ENCODE measurements at places on chromosomes 1 and 21. TPM values are rescaled to one million over a fixed set of nuclear protein-coding genes. Genes with fewer than 3 reads are reported as not detected.

GRCh38 chr1:156200044-156200443 lies 6.1 kb downstream of the SLC25A44 start:
- DNase-seq, result no peak

GRCh38 chr1:28534671-28535070 lies 18.2 kb upstream of the TRNAU1AP start:
- no peak for DNase-seq

- DNase-seq, result no peak
Observed at GRCh38 chr1:32962248-32962896, 2.2 kb downstream of the RNF19B start.

GRCh38 chr21:45344576-45344975 lies 56.9 kb upstream of the POFUT2 start:
- DNase-seq, result no peak

GRCh38 chr1:4527819-4528218 lies 126.6 kb upstream of the AJAP1 start:
- DNase-seq, result no peak

GRCh38 chr1:41461790-41462679 lies 22.4 kb downstream of the EDN2 start:
- no peak for DNase-seq

DNA sequence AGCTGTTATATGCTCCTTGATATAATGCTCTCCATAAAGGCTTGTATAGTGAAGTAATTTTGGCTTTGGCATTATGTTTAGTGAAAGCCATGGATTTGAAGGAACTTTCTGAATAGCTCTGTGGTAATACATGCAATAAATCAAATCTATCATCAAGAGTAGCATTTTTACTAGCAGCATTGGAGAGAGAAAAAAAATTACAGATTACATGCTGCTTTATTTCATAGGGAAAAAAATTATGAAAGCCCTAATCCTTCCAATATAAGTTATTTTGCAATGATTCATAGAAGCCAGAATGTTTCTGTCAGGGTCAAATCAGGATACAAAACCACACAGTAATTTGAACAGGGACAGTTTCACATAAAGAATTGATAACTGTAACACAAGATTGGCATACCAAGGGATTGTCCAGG lies 250.0 kb downstream of the SPATA17 start:
- DNase-seq, result no peak

The WARS2 gene
- 18.7 TPM for total RNA-seq

Measured in ureter (tissue), 1 donor.